A549 treated with DMSO at 1 μM for 4 hours (cell line): ENCODE measurements at places on chromosomes 6 and 20. TPM values are rescaled to one million over a fixed set of nuclear protein-coding genes. Genes with fewer than 3 reads are reported as not detected.

Gene HMGCLL1
- total RNA-seq: 0.15 to 0.20 TPM (median 0.18 TPM) in 5 replicates

Gene DEFB114
- total RNA-seq: not detected in 5 replicates

Gene TCP11
- total RNA-seq: not detected in 5 replicates

Gene REPS1
- 20.5 to 23.7 TPM (median 21.9 TPM) in 5 replicates for total RNA-seq

Gene LAMA5
- total RNA-seq: 250 to 425 TPM (median 380 TPM) in 5 replicates

Gene BRPF3
- 11.1 to 13.4 TPM (median 12.1 TPM) in 5 replicates for total RNA-seq

Gene BAK1
- total RNA-seq: 34.9 to 41.5 TPM (median 39.1 TPM) in 5 replicates
